ENCODE measurements at places on chromosomes 11 and 22.
A peak's percentile ranks its signal among the peaks of the same experiment; 100 is the strongest.

- DNase-seq = no peak
Observed at GRCh38 chr11:88569342-88569741, 231.8 kb upstream of the CTSC start.

- peak; percentile 39 for DNase-seq
Observed at GRCh38 chr11:4072668-4073285, 21.8 kb upstream of the RRM1 start.

GRCh38 chr11:30192620-30193019 lies 38.2 kb upstream of the FSHB start:
- no peak for DNase-seq

- no peak for DNase-seq
Observed at GRCh38 chr11:74269161-74269811, 42.2 kb downstream of the P4HA3 start.

DNA sequence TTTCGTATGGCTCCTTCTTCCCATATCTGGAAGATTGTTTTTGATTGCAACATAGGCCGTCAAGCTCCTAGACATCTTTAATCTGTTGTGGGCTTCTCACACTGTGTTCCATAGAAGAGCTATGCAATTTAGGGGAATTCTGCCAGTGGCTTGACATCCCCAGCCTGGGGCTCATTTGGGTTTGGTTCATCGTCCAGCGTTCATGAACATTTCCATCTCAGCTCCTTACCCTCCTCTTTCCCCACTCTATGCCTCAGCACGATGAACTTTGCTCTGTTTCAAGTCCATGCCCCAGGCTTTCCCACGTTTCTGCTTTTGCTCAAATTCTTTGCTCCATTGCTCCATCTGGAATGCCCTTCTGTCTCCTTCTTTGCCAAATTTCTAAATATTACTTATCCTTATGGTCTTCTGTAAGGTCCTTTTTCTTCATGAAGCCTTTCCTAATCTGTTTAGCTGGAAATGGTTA lies 26.1 kb upstream of the CLMP start:
- no peak for DNase-seq
